ENCODE measurements at places on chromosomes 3 and 15.

DNA sequence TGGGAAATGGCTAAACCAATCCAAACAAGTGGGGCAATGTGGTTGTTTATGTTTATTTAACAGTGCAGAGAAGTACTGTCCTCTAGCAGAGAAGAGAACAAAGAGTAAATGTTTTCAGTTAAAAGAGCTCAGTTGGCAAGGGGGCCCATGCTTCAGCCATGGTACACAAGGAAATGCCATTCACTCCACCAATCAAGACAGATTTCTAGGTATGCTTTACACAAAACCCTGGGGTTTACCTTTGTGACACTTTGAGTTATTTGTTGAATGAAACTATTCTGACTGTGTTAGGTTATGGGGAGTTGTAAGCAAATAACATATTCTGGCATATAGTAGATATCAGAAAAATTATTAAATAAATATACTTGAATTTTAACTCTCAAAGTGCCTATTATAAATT lies 228.5 kb upstream of the MME start:
- no peak for DNase-seq

GRCh38 chr3:16239780-16240179 lies 25.0 kb downstream of the DPH3 start:
- DNase-seq, result peak; percentile 36

- DNase-seq, result no peak
These were observed 235.7 kb downstream of the GREM1 start for GRCh38 chr15:32953533-32953910.

DNA sequence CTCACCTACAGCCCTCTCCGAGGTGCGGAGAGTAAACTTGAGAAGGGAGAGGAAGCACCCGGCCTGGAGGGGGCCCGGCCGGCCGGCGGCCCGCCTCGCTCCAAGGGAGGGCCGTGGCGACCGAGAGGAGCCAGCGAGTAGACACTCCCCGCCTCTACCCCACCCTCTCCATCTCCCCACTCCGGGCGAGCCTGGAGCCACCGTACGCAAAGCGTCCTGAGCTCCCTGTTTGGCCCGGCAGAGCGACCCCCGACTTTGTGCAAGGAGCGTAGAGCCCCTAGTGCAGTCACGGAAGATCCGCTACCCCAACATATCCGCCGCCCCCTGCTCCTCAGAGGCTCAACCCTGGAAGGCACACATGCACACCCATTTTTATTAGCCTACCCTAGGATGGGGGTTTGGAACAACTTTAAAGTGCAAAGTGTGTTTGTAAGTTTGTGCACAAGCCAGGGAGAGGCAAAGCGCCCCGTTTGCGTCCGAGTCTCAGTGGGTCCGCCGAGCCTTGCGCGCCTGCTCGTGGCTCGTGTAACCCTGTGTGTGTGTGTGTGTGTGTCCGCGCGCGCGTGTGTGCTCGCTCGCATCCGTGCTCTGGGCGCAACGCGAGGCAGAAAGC lies 508 bp upstream of the SMAD6 start:
- peak; percentile 58 for DNase-seq

- DNase-seq, result no peak
These were observed 117.5 kb upstream of the CRBN start for GRCh38 chr3:3296979-3297381.

DNA sequence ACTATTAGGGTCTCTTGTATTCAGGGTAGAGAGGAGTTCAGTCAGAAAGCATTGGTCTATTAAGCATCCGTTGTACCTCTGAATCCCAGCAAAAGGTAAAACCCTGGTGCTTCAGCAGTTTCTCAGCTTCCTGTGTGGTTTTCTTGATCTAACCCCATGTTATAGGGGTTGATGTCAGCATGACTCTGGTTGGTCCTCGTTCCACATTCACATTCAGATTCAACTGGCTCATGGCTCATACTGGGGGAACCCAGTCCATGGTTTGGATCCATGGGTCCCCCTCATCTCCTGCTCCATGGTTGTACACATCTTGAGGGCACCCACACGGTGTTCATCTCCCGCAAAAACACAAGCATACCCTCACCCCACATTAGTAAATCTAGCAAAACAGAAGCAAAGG lies 47.7 kb upstream of the C2CD4B start:
- no peak for DNase-seq

- no peak for DNase-seq
These were observed 60.3 kb upstream of the IQSEC1 start for GRCh38 chr3:13133471-13133981.

- DNase-seq, result no peak
These were observed 55.1 kb upstream of the SLC25A26 start for GRCh38 chr3:66165660-66166059.

- no peak for DNase-seq
These were observed 41.9 kb downstream of the ZNF621 start for GRCh38 chr3:40566694-40567093.

DNA sequence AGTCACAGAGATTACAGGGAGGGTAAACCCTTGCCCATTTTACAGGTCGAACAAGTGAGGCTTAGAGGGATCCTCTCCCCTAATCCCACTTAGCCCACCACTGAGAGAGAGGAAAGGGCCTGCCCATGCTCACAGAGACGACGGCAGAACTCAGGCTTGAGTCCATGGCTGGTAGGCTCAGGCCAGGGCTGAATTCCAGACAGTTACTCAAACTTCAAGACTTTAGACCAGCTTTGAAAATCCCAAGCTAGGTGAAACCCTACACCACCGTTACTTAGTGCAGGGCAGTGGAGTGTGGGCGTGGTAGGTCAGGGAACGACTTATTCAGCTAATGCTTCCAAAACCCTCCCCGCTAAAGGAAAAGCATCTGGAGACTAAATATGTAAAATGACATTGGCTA lies 16.4 kb downstream of the GRIP2 start:
- peak; percentile 9 for DNase-seq

DNA sequence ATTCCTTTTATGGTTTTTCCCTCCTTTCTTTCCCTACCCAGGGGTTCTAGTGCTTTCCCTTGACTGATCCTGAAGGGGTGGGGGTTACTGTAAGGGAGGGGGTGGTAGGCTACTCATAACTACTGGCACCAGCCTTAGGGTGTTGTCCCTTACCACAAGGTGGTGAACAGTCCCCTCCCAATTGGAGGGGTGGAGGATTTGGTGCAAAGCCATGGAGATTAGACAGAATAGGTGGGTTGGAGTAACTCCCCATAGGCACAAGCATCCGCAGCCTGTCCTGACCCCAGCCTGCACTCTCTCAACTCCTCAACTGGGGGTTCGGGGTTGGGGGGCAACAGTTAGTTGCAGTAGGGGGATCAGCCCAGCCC lies 2.6 kb upstream of the HYAL2 start:
- DNase-seq, result no peak

Measured in fibroblast of gingiva (primary cell).